ENCODE measurements at places on chromosomes 7 and 10.

DNA sequence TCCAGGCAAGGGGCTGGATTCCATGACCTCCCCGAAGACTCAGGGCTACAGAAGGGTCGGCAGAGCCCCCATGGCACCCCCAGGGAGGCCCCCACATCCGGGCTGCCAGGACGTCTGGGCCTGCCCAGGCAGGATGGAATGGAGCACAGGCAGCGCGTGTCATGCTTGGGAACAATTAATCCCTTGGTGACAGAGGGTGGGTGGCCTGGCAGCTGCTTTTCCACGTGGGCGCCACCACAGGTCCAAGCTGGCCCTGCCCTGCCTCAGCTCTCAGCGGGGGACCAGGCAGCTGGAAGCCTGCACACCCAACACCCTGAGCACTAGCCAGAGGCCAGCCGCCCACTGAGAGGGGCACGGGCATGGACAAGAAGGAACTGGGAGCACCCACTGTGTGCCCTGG is 11.4 kb downstream of the ELN start:
- DNase-seq: no peak

- no peak for DNase-seq
Measured at GRCh38 chr10:42645103-42645502, 6.7 kb upstream of the ZNF33B start.

DNA sequence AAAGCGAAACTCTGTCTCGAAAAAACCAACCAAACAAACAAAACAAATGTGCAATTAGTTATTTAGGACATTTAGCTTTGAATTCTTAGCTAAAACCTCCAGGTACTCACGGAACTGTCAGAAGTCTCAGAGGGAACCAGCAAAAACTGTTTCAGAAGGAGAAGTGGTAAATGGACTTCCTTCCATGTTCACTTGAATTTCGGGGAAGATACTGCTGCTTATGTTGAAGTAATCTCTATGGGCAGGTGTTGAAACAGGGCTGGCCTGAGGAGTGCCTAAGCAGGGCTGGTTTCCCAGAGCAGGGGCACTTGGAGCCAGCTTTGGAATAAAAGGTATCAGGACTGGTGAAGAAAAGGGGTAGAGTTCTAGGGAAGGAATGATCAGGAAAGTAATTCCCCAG is 2.4 kb upstream of the EXOC6 start:
- DNase-seq: no peak

GRCh38 chr7:50696810-50697582 is 85.7 kb downstream of the GRB10 start:
- no peak for DNase-seq

DNA sequence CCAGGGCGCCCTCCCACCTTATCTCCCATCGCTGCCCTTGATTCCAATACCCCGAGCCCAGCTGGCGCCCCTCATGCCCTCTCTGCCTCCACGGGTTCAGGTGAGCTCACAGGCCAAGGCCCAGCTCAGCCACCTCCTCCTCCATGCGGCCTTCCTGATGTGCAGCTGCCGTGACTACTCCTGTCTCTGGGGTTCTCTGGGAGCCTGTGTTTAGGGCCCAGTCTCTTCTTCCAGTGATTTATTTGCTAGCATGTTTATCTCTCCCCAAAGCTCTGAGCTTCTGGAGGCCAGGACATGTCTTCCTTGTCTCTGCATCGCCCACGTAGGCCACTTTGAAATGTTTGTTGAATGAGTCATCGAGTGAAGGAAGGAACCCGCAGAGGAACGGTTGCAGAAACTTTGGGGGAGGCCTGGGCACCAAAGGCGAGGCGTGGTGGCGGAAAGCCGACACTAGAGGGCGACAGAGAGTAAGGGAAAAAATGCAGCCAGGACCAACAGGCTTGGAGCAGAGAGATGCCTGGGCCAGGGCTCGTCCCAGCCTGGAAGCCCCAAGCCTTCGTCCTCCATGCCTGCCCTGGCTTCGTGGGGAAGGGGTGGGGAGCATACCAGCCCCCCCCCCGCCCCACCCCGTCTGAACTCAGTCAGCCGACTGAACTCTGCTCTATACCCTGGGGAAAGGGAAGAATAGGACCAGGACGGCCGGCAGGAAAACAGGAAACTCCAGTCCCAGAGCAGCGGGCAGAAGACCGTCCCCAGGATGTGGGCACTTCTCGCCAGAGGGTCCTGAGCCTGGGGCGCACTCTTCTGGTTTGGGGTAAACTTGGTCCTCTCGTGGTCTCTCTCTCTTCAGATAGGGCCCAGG is 10.9 kb upstream of the HSPB1 start:
- peak; percentile 80 for DNase-seq

GRCh38 chr10:60236869-60237524 is 152.7 kb downstream of the ANK3 start:
- no peak for DNase-seq

DNA sequence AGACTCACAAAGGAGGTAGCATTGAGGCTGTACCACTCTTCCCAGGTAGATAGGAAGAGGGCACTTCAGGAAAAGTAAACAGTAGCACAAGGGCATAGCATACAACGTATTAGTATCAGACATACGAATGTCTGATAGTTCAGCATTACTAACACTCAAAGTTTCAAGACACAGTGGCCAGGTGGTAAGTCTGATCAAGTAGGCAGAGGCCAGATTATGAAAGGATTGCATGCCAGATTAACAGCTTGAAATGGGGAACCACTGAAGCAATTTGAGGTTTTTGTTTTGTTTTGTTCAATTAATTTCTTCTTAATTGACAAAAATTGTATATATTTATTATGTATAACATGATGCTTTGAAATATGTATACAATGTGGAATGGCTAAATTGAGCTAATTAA is 45.7 kb upstream of the IL6 start:
- DNase-seq: no peak
